ENCODE measurements at places on chromosomes 3 and 15.

DNA sequence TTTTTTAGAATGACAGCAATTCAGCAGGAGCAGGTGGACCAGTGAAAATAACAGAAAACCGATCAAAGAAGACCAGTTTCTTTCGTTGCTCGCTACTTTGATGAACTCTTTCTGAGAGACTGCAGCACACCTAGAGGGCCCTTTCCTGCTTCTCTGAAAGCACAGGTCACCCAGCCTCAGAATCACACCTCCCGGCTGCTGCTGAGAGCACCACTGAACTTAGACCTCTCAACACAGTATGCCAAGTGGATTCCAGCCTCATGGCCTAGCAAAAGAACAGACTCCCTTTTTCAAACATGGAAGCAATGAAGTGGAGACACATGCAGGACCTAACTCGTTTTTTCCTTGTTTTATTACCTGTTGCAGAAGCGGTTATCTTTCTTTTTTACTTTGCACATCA is 13.9 kb upstream of the APH1B start:
- DNase-seq: no peak

GRCh38 chr15:49737127-49737526 is 116.3 kb downstream of the DTWD1 start:
- DNase-seq: no peak

- no peak for DNase-seq
These were observed 67.4 kb downstream of the MECOM start for GRCh38 chr3:169596126-169596525.

DNA sequence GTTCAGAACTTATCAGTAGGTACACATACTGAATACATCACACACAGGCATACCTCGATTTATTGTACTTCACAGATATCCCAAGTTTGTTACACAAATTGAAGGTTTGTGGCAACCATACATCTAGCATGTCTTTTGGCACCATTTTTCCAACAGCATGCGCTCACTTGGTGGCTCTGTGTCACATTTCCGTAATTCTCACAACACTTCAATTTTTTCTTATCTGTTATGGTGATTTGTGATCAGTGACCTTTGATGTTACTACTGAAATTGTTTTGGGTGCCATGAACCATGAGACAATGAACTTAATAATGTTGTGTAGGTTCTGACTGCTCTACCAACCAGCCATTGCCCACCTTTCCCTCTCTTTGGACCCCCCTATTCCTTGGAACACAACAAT is 10.8 kb downstream of the PARL start:
- DNase-seq: no peak

DNA sequence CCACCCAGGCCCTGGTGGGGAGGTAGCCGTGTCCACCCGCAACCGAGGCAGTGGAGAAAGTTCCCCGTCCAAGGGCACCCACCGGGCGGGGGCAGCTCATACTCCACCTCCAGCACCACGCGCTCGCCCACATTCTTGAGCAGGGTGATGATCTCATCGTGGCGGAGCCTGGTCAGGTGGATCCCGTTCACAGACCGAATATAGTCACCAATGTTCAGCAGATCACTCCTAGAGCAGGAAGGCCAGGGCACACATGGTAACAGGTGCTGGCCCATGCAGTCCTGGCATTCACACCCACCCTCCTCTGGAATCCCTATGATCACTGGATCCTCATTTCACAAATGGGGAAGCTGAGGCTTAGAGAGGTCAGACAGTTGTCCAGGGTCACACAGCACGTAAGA is 15.8 kb downstream of the GRIP2 start:
- DNase-seq: no peak

GRCh38 chr3:13569201-13569600 is 20.3 kb downstream of the FBLN2 start:
- no peak for DNase-seq

- no peak for DNase-seq
These were observed 43.5 kb downstream of the SLC41A3 start for GRCh38 chr3:126040386-126040785.

- no peak for DNase-seq
These were observed 163.7 kb upstream of the TP63 start for GRCh38 chr3:189467451-189467850.

- DNase-seq: no peak
These were observed 8.0 kb upstream of the COL6A6 start for GRCh38 chr3:130509008-130509407.

DNA sequence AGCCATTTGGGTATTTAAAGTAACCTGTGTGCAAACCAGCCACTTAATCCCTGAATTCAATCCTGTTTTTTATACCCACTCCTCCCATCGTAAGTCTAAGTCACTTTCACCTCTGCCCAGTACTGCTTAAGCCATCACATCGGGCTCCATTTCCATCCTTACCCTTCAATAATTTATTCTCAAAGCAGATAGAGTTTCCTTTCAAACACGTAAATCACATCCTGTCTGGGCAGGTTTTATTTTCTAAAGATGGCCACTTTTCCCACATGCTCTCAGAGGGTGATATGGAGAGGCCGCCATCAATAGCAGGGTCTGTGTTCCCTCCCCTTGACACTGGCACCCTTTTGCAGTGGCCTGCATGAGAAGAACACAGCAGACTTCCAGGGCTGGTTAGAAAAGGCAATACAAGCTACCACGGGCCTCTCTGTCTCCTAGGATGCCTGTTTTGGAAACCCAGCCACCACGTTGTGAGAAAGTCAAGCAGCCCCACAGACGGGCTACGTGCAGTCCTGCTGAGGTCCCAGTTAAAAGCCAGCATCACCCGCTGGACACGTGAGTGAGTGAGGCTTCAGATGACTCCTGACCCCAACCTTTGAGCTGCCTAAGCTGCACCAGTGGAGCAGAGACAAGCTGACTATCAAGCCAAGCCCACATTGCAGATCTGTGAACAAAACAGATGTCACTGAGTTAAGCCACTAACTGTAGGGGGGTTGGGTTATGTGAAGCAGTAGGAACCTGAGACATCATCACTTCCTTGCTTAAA is 241.8 kb upstream of the SLCO3A1 start:
- DNase-seq: no peak

DNA sequence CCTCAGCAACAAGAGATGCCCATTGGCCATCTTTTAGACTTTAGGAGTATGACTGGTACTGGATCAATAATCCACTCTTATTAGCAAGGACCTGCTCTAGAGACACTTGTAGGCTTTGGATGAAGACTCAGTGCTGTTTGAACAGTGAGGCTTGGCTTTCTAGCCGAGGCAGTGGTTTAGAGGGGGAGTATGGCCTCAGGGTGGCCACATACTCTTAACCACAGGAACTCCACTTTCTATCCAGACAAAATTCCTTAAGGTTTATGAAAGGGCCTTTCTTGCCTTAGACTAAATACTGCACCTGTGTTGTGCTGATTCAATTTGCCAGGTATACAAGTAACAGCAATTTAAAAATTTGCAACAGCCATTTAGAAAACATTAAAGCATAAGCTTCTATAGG is 1046.3 kb downstream of the DIPK2A start:
- no peak for DNase-seq

GRCh38 chr3:33773637-33774036 is 24.8 kb upstream of the PDCD6IP start:
- no peak for DNase-seq

DNA sequence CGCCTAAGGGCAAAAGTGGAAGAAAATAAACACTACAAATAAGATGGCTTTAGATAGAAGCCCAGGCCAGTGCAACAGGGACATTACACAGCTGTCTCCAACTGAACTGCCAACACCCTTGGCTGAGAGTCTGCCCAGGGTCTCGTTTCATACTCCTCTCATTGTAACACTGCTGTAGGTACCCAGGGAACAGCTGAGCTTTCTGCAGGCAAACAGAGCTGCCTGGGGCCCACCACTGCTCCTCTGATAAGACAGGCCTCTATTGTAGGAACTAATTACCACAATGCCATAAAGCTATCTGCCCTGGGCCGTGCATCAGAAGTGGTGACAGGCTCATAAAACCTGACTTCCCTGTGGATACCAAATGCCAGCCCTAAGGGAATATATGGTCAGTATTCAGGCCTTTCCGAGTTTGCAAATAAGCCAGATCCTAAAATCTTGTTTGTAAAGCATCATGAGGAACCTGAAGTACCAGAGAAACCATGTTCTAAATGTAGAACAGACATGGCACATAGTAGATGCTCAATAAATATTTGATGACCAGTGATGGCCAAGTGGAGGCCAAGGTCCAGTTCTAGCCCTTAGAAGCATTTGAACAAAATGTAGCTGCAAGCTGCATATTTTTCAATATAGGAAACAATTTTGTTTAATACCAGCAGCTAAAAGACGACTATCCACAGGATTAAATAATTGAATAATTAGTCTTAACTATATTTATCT is 84.3 kb upstream of the NEO1 start:
- DNase-seq: no peak

DNA sequence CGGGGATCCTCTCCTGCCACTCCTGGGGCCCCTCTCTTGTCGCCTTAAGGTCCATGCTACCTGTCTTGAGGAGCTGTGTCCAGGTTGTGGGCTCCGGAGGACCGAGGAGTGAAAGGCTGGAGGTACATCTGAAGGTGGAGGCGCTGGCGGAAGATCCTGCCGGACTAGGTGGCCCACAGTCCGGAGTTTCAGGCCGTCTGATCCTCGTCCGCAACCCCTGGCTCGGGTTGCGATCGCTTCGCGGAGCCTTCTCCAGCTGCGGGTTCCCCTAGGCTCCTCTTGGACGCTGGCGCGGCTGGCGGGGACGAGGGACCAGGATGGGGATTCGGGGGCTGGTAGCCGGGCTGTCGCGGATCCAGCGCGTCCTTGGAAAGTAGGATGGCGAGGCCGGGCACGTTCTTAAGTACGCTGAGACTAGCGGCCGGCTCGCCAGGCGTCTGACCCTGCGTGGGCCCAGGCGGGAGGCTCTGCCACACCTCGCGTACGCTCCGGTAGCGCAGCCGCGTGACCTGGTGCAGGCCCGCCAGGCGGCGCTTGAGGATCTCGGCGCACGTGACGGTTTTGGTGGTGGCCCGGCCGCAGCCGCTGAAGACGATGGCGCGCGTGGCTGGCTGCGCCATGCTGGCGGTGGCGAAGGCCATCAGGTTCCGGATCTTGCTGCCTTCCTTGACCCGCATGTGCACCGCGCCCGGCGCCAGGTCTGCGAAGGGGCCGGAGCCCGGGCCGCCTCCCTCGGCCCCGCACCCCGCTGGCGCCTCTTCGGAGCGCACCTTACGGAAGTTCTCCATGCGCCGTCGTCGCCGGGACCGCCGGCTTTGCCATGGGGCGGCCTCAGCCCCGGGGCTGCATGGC is 550 bp downstream of the RPP25 start:
- DNase-seq: no peak

DNA sequence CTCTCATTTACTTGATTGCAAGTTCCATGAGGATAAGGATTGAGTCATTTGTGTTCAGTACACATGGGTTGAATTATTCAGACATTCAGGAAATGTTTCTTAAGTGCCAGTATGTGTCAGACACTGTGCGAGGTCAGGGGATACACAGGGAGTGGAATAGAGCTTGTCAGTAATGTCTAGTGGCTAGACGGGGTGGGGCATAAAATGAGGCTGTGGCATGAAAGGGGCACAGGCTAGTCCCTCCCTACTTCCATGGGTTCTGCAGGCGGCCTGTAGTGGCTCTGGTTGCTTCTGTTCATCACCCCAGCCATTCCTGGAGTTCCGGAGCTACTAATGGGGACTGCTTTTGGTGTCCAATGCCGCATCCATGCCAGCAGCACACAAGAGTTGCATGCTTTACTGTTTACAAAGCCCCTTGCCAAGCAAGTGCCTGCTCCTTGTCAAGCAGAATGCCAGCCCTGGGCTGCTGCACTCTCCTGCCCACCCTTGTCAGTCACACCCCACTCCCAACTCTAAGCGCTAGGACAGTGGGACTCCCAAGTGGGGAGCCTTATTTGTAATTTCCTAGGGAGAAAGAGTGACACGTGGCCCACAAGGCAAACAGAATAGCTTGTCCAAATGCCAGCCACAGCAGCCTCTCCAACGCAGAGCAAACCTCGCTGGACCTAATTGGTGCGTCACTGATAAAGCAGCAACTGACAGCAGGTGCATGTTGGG is 70.8 kb downstream of the RAB11A start:
- DNase-seq: no peak

- no peak for DNase-seq
These were observed 23.7 kb downstream of the XXYLT1 start for GRCh38 chr3:195247086-195247862.

- no peak for DNase-seq
These were observed 46.4 kb upstream of the SYNM start for GRCh38 chr15:99058421-99058870.

DNA sequence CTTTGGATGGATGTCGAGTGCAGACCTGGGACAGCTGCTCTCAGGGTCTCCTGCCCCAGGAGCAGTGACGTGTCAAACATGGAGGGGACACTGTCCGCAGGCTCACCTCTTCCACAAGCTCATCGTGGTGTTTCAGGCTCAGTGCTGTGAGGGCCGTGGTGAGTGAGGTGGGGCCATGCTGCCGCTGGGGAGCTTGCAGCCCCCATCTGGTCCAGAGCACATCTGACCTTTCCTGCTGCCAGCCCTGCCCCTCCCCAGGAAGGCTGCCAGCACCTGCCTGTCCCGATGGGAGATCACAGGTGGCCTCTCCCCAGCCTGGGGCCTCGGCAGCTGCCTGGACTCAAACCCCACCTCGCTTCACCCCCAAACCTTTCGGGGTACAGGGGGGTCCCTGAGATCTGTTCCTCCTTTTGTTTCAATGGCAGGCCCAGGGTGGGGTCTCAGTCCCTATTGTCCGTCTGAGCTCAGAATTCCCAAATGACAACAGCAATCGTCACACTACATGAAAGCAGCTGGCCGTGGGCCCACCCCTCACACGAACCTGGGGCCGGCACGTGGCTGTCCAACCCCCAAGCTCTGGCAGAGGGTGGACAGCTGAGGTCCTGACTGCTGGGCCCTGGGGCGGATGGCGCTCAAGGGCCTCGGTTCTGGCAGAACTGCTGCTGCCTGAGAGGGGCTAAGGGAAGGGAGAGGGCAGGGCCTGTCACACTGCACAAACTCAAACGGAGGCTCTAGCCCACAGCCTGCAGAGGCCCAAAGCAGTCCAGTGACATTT is 65.0 kb upstream of the RPL32 start:
- no peak for DNase-seq

- no peak for DNase-seq
These were observed 605.9 kb downstream of the ROBO1 start for GRCh38 chr3:79161941-79162340.

GRCh38 chr15:65055201-65055870 is 10.1 kb downstream of the SLC51B start:
- no peak for DNase-seq

- DNase-seq: no peak
These were observed 219.6 kb upstream of the ZPLD1 start for GRCh38 chr3:102215166-102215565.

GRCh38 chr3:180325958-180326357 is 276.0 kb upstream of the TTC14 start:
- no peak for DNase-seq

GRCh38 chr3:141657516-141657915 is 80.6 kb upstream of the RNF7 start:
- no peak for DNase-seq

GRCh38 chr15:65339416-65339815 is 34.9 kb downstream of the RNU5B-1 start:
- DNase-seq: no peak

Measured in smooth muscle cell of the brain vasculature (primary cell).